ENCODE measurements at places on chromosomes 1 and 21.

DNA sequence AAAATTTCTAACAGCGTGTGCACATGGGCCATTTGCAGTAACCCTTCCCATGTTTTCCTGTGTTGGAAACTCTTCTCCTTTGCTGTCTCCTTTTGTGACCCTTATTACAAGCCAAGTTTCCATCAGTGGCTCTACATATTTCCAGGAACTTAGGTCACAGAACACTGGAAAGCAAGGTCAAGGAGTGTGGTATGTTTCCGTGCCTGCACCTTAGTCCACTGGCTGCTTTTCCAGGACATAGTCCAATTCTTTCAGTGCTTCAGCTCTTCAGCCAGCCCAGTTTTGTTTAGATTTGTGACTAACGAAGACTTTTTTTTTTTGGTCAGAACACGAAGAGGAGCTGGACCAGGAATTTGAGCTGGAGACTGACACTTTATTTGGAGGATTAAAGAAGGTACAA, 33.8 kb downstream of the HHAT start:
- DNase-seq = no peak

DNA sequence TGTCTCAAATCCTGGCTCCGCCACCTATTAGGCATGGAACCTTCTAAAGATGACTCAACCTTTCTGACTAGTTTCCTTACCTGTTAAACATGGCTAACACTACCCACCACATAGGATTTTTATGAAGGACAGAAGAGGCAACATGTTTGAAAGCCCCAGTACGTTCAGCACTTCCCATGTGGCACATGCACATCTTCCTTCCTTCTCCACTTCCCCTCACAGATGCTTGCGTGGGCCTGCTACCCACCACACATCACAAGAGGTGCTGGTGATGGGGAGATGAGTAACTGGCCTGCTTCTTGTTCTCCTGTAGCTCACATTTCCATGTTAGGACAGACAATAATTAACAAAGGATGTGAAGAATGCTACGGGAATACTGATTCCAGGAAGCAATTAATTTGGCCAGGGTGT, 7.1 kb downstream of the ZBTB21 start:
- DNase-seq = no peak

DNA sequence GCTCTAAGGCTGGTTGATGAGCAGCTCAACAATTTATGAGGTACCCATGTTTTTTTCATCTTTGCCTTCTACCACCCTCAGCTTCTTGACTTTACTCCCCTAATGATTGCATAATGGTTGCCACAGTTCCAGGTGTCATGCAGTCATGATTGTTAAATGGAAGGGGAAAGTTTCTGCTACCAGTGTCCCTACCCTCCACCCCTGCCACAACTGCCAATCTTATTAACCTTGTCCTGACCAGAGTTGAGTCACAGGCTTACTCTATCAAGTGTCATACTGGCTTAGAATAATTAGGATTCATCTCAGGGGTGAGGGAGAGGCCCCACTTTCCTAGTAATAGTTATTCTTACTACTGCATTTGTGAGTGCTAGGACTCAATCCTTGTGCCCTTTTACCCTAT, 7.9 kb upstream of the FUBP1 start:
- no peak for DNase-seq

DNA sequence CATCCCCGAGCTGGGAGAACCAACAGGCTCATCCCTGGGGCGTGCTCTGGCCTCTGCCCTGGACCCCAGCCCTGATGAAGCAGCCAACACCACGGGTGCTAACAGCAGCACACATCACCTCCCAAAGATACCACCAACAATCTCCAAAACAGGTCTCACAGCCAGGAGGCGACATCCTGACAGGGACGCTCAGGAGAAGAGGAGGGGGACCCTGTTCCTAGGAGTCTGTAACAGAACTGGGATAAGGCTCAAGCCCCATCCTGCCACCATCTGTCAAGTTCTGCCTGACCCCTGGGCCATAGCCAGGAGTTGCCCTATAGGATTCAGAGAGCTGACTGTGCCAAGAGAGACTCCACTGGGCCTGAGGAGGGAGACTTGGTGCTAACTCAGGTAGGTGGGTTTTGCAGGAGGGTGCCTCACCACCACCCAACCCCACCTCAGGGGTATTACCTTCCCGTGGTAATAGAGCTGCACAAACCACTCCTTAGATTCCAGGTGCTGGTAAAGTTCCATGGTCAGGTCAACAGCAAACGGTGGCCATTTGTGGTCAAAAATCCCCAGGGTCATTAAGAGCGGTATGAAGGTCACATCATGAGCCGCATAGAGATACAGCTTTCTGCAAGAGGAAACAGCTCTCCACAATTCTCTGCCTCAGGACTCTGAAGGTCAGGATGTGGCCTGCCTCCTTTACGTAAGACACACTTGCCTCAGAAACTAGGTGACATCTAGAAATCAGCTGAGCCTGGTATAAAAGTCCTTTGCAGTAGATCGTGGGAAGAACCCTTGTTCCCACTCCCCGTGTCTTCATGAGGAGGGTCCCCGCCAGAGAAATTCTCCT, 22.3 kb downstream of the ACP6 start:
- no peak for DNase-seq

GRCh38 chr1:229495782-229496181, 12.4 kb downstream of the NUP133 start:
- DNase-seq = no peak

DNA sequence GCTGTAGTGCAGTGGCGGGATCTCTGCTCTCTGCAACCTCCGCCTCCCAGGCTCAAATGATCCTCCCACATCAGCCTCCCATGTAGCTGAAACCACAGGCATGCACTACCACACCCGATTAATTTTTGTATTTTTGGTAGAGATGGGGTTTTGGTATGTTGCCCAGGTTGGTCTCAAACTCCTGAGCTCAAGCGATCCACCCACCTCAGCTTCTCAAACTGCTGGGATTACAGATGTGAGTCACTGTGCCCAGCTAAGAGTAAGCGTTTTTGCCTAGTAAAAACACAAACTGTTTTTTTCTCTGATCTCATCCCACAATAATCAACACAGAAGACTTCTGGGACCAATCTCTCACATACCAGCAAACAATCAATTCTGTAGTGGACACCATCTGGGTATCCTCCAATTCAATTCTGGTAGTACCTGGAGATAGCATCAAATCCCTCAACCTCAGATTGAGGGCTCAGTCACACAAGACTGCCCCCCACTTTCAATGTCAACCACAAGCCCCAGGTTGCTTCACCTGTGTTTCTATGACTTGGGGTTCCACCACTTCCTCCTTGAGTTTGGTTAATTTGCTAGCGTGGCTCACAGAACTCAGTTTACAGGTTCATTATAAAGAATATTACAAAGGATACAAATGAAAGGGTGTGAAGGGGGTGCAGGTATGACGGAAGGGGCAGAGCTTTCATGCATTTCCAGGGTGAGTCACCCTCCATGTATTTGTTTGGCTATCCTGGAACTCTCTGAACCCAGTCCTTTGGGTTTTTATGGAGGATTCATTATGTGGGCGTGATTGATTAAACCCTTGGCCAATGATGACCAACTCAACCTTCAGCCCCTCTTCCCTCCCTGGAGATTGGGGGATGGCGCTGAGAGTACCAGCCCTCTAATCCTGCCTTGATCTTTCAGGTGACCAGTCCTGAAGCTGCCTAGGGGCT, 40.0 kb upstream of the RHOU start:
- no peak for DNase-seq

DNA sequence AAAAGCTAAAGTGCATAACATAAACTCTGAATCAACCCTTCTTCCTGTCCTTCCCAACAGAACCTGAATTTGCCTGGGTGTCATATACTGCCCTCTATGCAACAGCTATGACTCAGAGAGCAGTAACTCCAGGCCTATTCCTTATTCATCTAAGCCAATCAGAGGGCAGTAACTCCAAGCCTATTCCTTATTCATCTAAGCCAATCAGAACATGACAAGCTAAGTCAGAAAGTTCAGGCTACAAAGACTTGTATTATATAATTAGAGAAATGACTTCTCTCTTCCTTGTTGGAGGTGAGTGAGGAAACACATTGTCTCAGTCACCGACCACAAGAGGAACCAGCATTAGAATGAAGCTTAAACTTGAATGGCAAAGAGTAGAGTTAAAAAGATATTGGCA, 26.2 kb upstream of the TADA1 start:
- DNase-seq = no peak

- no peak for DNase-seq
Measured at GRCh38 chr1:117017062-117017461, 15.5 kb downstream of the CD101 start.
